ENCODE measurements at places on chromosomes 6 and 20.

DNA sequence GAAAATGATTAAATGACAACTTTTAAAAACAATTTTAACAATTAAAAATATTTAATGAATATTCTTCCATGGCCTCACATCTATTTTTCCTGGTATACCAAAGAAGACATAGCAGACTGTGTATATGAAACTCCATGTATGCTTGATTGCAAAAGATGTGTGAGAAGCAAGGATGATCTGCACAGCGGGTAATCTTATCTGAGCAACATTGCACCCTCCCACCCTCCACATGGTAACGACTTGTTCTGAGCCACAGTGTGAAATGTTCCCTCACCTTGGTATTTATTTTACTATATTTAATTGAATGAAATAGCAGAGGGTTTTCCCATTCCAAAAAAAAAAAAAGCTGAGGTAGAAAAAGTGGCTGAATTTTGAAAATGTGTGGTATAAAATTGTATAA is 204.4 kb downstream of the SYNE1 start:
- no peak for DNase-seq

GRCh38 chr20:41657655-41658054 is 39.5 kb upstream of the CHD6 start:
- DNase-seq, result no peak

- DNase-seq, result no peak
These were observed 179.7 kb upstream of the SCGN start for GRCh38 chr6:25472306-25472705.

DNA sequence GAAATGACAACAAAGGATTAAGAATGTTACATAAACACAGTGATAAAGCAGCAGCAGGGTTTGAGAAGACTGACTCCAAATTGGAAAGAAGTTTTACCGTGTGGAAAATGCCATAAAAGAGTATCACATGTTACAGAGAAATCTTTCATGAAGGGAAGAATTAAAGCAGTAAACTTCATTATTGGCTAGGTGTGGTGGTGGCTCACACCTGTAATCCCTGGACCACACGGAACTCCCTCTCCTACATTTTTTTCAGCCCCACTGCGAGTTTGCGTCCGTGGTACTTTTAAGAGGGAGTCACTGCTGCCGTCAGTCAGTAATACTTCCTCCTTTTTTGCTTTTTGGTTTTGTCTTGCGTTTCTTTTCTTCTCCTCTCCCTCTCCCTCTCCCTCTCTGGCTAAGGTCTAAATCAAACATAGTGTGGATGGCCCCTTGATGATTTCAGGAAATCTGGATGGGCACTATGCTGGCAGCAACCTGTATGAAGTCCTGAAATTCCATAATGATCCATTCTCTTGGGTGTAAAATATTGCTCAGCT is 112.3 kb downstream of the MAN1A1 start:
- no peak for DNase-seq
